Stimulated activated CD4-positive, alpha-beta T cell treated with anti-CD3 and anti-CD28 coated beads, Interleukin-12 subunit alpha, Interleukin-12 subunit beta, amount 100 ng/mL, for 24 hours (primary cell): ENCODE measurements at places on chromosomes 3 and 15.
A peak's percentile ranks its signal among the peaks of the same experiment; 100 is the strongest.

- DNase-seq, result peak; percentile 51
Measured at GRCh38 chr3:53160660-53161449, at the start of gene PRKCD. PRKCD (plus strand) TSS chr3:53161209; CDS start chr3:53178423, 17,214 bp downstream.

- no peak for DNase-seq
Measured at GRCh38 chr3:172140499-172141391, 101.4 kb downstream of the FNDC3B start.

DNA sequence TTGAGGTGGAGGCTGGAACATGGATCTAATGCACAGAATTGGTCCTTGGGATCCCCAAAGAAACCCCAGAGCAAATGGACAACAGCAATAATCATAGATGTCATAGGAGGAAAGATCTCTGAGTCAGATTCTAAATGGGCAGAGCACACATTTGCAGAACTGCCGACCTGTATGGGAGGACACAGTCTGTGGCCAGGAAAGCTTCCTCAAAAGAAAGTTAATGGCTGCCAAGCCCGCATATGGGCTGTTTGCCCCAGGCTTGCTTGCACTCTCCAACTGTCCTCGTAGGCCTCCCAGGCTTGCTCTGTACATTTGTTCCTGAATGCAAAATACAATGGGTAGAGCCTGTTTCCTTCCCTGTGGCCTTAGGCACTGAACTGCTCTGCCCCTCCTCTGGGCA, 102.0 kb upstream of the PLXNA1 start:
- no peak for DNase-seq

GRCh38 chr3:179971280-179971679, 65.5 kb downstream of the PEX5L start:
- no peak for DNase-seq

- DNase-seq, result no peak
Measured at GRCh38 chr3:72058493-72059081, 273.6 kb upstream of the PROK2 start.

- DNase-seq, result no peak
Measured at GRCh38 chr15:60809375-60809774, 330.4 kb upstream of the ICE2 start.

GRCh38 chr15:73683777-73684580, at the start of gene CD276:
CD276 (plus strand) TSS chr15:73684383; CDS start chr15:73699640, 15,257 bp downstream.
- no peak for DNase-seq

GRCh38 chr3:97719156-97719821, 45.3 kb upstream of the ARL6 start:
- DNase-seq, result peak; percentile 24

GRCh38 chr15:40435710-40436089, 5.1 kb upstream of the BAHD1 start:
- no peak for DNase-seq

DNA sequence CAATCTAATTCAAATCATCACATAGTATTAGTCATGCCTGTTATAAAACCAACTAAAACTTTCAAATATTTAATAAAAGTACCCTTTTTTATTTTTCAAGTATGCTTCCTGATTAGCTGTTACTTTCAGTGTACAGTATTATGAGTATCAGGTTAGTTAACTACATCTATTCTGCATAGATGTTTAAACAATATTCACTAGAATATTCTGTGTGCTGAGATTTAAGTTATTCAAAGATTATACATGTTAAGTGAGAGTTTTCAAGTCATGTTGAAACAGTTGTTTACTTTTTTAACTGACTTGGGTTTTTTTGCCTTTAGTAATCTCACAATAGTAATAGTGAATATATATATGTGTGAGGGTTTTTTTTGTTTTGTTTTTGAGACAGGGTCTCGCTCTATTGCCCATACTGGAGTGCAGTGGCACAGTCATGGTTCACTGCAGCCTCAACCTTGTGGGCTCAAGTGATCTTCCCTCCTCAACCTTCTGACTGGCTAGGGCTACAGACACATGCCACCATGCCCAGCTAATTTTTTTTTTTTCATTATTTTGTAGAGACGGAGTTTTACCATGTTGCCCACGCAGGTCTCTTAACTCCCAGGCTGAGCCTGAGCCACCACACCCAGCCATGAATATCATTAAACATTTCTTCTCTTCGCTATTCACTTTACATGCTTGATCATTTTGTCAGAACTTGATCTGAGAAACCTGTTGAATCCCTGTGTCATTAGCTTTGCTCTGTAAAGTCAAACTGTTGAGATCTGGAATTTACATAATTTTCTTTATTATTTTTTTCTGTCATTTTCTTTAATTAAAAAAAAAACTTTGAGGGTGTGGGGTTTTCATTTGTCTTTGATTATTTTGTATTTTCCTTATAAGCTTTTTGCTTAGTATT, 286.2 kb upstream of the UBE2E1 start:
- DNase-seq, result no peak

- no peak for DNase-seq
Measured at GRCh38 chr3:188076176-188076575, 77.8 kb upstream of the LPP start.

DNA sequence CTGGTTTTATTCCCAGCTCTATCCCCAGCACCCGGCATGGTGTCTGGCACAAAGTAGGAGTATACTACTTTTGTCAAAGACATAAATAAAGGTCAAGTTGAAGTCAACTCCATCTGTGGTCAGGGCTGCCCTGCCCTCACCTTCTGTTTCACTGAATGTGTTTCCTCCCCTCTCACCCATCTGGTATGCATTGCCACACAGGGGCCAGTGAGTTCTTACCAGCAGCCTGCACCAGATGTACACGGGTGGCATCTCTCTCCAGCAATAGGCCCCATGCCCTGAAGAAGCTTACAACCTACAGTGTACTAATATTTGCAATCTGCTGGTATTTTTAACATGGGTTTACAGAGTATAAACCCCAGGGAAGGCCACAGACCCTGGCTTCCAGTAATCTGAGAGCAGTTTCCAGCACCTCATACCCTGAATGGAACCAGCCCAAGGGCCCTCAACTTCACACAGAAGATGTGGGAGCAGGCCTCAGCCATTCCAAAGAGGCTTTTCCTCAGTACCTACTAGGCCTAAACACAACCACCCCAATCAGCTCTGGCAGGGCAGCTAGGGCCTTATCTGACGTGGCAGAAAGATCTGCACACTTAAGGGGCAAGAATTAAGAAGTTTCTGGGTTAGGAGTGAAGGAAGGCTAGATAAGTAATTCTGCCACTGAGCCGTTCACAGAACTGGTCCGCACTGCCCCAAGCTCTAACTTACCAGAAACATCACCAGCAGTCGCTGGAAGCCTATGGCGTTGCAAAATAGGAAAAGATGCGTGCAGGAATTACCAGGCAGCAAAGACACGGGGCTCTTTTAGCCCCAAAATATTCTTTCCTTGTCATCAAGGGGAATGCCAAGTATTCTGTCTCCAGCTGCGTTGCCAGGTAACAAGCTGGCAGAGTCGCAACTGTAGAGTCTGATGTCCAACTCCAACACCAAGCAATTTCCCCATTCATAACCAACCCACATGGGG, 2.1 kb downstream of the IDH2 start:
- no peak for DNase-seq

- no peak for DNase-seq
Measured at GRCh38 chr15:80272987-80273386, 21.0 kb upstream of the CTXND1 start.

GRCh38 chr15:72116731-72117485, 1.0 kb downstream of the MYO9A start:
- peak; percentile 1 for DNase-seq

- DNase-seq, result peak; percentile 40
Measured at GRCh38 chr3:52052831-52053306, 3.5 kb downstream of the DUSP7 start.

- DNase-seq, result no peak
Measured at GRCh38 chr3:185540695-185541094, 11.7 kb downstream of the LIPH start.

DNA sequence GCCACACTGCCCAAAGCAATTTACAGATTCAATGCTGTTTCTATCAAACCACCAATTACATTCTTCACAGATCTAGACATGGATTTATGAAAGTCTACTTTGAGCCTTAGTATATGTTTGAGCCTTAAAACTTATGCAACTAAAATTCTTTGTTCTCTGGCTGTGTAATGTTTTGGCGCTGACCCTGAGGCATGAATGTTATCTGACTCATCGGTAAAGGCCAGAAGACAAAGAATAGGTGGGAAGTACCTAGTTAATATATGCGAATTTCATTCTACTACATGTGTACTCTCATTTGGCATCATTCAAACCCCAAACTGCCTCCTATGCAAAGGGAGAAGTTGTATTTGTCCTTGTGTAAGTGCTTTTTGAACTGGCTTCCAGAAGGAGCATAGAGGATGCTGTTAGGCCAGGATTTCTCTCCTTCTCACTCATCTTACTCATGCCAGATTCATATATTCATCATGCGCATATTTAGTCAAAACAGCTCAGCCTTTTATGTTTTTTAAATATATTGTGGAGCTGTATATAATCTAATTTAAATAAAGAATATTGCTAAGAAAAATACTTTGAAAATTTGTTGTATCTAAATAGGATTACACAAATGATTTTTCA, 204.2 kb downstream of the NFKBIZ start:
- DNase-seq, result no peak

DNA sequence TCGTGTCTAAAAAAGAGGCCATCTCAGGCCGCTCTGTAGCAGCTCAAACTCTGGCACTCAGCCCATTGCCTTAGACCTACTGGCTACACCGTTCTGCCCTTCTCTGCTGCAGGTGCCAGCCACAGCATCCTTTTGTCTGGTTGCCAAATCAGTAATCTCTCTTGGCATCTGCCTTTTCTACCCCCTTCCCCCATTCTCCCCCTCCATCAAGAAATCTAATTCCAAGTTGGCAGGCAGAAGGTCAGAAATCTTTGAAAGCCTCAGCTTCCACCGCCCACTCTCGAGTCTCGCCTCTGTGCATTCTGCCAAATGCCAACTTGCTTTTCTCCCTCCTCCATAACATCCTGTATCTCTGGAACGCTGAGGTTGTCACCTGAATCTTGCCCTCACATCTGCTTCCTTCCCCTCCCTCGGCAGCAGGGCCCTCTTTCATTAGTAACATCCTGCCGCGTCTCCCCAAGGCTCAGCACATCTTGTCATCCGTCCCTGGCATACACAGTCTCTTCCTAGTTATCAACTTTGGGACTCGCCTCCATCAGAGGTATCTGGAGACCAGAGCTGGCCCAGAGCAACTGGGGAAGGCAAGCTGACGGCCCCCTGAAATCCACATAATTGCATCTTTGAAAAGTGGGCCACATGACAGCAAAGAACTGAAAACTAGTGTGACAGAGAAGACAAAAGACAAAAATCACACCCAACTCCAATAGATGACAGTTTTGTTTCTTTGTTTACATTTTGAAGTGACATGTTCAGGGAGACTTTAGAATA, 312.0 kb upstream of the CCDC54 start:
- DNase-seq, result no peak

DNA sequence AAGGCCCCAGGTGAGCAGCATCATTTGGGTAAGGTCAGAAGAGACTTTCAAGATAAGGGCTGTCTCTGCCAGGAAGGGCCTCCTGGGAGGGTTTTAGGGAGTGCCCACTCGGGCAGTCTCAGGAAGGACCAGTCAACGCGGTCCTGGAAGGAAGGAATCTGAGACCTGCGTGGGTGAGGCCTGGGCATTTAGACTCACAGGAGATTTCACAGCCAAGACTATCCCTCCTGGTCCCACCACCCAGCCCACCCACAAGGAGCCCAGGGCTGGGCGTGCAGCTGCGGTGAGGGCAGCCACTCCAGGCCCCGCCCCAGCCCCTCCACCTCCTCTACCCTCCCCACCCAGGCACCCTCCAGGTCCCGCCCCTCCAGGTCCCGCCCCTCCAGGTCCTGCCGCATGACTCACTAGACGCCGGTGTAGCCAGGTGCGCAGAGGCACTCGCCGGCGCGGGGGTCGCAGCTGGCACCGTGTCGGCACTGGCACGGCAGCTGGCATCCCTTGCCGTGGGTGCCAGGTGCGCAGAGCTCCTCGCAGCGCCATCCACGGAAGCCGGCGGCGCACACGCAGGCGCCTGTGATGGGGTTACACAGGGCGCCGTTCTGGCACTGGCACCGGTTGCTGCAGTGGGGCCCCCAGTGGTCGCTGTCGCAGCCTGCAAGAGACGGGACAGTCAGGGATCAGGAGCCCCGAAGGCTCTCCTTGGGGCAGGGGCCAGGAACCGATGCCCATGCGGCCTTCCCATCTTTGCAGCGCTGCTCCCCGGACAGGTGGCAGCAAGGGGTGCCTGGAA, 112.7 kb downstream of the RAB11A start:
- peak; percentile 45 for DNase-seq

DNA sequence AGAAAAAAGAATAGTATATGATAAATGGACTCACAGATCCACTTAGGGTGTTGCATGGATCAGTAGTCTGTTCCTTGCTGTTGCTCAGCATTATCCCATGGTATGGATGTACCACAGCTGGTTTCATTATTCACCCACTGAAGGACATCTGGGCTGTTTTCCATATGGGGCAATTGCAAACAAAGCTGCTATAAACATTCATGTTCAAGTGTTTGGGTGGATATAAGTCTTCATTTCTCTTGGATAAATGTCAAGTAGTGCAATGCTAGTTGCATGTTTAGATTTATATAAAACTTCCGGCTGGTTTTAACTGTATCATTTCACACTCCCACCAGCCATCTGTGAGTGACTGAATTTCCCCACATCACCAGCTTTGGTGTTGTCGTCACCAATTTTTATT, 137.7 kb downstream of the ASB7 start:
- no peak for DNase-seq

DNA sequence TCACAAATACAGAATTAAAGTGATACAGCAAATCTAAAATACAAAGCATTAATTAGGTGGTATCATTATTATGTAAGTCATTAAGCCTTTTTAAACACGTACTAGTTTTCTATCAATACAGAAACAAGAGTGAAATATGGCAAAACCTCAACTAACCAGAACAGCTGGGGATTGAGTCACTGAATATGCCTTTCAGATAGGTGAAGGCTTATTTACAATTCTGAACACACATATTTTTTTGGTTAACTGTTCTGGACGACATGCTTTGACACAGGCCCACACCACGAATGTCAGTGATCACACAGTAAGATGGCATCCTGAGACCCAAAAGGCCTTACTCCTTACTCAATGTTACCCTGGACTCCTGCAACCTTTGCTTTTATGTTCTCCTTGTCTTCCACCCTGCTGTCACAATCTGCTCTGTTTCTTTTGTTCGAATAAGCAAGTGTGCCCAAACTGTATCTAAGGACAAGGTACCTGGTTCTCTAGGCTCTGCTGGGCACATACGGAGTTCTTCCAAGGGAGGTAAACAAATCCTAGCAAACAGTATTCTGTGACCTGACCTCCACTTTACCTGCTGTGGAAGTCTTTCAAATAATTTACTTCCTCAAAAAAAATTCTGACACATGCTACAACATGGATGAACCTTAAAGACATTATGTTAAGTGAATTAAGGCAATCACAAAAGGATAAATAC, 7.0 kb downstream of the SFMBT1 start:
- no peak for DNase-seq

GRCh38 chr3:169771497-169772304, 1.5 kb upstream of the MYNN start:
- DNase-seq, result peak; percentile 44

DNA sequence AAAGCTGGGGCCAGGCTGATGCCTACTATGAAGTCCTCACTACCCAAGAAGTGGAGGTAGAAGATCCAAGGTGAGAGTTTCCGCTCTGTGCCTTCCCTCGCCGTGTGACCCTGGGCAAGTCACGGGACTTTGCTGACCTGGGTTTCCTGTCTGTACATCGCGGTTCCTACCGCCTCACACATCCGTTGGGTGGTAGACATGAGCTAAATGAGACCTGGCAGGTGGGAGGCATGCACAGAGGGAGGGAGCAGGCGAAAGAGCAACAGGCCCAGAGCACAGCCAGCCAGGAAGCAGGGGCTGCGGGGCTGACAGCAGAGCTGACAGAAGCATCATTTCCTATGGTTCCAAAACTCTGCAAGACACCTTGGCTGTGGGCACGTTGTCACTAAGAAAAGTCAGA, 157.3 kb upstream of the BHLHE40 start:
- DNase-seq, result peak; percentile 49
